ENCODE measurements at places on chromosomes 1 and 21.

GRCh38 chr21:34343347-34343746, 20.5 kb upstream of the KCNE2 start:
- DNase-seq: no peak

GRCh38 chr1:228734881-228735801, at the start of gene RHOU:
Gene RHOU, plus strand, starts transcription at chr1:228735479. Its CDS starts 264 bp downstream, at chr1:228735743.
- peak; percentile 89 for DNase-seq

GRCh38 chr1:171219346-171220080, 28.8 kb upstream of the FMO1 start:
- DNase-seq: no peak

DNA sequence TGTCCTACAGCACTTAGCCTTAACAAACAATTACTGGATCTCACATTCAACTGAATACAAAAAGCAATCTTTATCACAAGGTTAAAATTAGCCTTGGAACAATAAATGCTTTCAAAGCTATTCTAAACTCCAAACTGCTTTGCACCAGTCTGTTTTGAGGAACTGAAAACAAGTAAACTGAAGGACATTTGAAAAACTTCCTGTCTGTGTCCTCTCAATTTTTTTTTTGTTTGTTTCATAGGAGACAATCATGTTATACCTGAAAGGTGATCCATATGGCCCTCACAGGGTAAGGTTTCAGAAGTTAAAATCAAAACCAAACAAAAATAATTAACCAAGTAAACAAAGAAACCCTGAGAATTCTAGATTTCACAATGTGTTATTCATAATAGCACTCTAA, 459.1 kb downstream of the DPYD start:
- no peak for DNase-seq

DNA sequence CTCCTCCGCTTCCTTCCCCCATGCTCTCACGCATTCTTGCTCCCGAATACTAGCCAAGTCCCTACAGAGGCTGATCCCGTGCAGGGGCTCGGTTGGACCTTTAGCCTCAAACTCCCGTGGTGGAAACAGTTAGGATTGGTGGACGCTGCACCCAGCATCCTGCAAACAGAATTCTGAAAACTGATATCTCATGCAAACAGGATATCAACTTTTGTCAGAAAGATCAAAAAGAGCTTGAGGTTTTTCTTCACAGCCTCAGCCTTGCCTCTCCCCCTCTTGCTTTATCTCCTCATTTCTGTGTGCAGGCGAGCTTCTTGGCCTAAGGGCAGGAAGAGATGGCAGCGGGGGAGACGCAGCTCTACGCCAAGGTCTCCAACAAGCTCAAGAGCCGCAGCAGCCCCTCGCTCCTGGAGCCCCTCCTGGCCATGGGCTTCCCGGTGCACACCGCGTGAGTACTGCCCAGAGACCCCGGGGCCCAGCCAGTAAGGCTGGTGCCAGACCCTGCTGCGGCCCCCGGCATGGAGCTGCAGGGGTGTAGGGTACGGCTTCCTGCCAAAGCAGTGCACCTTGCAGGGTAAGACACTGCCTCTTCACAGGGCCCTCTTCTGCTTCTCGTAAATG, at the start of gene UBASH3A:
TSS of gene UBASH3A (plus strand) at position 292 of the 621 bp plus-strand sequence. CDS start at position 336, 44 bp downstream.
- DNase-seq: no peak

DNA sequence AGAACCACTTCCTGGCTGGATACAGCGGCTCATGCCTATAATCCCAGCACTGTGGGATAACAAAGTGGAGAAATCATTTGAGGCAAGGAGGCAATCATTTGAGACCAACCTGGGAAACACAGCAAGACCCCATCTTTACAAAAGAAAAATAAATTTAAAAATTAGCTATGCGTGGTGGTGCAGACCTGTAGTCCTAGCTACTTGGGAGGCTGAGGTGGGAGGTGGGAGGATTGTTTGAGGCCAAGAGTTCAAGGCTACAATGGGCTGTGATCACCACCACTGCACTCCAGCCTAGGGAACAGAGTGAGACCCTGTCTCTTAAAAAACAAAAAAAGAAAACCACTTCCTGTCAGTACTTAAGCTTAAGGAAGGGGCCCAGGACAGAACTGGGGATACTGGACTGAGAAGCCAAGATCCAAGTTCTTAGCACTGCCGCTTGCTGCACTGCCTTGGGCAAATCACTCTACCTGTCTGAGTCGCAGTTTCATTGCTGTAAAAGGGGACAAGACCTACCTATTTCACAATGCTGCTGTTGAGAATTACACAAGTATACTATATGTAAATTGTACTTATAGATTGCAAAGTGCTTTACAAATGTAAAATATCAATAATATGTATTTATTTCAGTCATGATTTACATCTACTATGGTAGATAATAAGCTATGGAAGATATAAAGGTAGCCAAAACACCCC, 154.9 kb downstream of the RERE start:
- no peak for DNase-seq

GRCh38 chr21:16154951-16155635, 425.3 kb downstream of the USP25 start:
- no peak for DNase-seq

- no peak for DNase-seq
These were observed 2.1 kb upstream of the GFI1 start for GRCh38 chr1:92488832-92489231.

- DNase-seq: no peak
These were observed 11.4 kb upstream of the TSNAX start for GRCh38 chr1:231517076-231517475.

DNA sequence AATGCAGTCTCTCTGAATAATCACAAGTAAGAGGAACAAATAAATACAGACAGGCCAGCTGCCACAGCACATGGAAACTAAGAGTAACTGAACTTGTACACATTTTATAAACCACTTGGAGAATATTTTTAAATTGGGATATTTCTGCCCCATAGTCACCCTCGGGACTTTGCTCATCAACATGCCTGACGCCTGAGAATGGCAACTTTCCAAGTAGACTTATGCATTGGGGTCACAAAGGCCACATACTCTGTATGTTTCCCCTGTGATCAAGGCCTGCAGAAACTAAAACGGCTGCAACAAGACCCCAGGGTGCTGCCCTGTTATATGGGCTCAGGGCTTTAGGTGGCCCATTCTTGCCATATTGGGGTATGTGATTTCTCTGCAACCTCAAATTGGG, 38.3 kb upstream of the GJA5 start:
- DNase-seq: no peak

DNA sequence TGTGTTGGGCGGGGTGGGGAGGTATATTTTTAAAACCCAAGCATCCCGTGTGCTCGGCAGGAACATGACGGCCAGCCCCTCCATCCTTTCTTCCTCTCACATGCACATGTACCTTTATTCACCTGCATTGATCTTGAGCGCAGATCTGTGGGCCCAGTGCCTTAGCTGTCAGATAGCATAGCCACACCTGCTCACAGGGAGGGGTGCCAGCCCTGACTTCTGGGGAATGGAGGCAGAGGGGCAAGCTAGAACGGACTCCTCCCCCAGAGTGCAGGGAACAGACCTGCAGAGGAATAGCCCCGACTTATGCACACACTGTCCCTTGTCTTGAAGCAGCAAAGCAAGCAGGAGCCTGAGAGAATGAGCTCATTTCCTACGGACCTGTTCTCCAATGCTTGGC, 56.1 kb downstream of the DESI2 start:
- no peak for DNase-seq

- no peak for DNase-seq
These were observed 101.1 kb downstream of the JAK1 start for GRCh38 chr1:64865105-64865757.

DNA sequence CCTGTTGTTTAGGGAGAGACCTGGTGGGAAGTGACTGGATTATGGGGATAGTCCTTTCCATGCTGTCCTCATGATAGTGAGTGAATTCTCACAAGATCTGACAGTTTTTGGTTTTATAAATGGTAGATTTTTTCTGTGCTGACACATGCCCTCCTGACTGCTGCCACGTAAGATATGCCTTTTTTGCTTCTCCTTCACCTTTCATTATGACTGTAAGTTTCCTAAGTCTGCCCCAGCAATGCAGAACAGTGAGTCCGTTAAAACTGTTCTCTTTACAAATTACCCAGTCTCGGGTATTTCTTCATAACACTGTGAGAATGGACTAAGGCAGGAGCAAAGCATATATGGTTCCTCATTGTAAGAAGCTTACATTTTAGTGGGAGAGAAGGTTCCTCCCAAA, 1727.2 kb downstream of the NCAM2 start:
- no peak for DNase-seq

DNA sequence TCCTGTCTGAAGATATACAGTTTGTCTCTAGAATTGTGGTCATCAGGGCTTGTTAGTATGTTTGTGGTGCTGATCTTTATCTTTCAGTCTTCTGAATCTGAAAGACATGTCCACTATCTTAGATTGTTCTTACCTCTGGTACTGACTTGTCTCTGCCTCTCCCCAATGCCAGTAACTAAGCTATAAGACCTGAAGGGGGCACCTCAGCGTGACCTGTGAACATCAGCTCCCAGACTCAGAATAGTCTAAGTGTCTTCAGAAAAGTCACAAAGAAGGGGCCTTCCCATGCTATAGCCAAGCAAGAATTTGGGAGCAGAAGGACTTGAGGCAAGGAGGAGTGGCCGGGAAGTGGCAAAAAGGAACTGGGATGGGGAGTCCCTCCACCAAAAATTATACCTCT, 178.1 kb downstream of the NTNG1 start:
- no peak for DNase-seq

GRCh38 chr1:24906760-24907490, 23.2 kb downstream of the RUNX3 start:
- DNase-seq: no peak

- no peak for DNase-seq
These were observed 352.0 kb downstream of the RRAGC start for GRCh38 chr1:38507563-38507962.

DNA sequence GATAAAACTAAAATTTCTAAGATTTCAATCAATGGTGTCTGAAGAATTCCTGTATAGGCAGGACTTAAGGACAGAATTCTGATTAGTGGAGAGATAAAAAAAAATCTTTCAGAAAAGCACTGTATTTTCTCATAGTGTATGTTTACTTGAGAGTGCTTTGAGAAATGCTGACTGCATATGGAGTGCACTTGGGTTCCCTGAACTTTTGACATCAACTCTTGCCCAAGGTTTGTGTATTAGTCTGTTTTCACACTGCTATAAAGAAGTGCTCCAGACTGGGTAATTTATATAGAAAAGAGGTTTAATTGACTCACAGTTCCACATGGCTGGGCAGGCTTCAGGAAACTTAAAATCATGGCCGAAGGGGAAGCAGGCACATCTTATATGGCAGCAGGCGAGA, 275.0 kb downstream of the LRRC40 start:
- no peak for DNase-seq

DNA sequence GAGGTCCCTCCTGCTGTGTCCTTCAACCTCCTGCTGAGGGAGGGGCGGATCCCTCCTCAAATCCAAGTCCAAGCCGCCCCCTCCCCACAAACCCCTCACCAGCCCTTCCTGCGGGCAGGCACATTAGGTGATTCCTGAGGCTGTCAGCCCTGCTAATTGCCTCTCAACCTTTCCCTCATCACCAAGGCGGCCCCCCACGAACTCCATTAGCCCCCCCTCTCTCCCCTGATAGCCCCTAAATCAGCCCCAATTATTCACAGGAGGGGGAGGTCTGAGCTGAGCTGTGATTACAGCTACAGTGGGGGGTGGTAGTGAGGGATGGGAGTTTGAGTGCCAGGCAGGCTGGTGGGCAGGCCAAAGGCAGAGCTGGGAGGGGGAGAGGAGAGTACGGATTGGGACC, 5.8 kb upstream of the PEAR1 start:
- DNase-seq: no peak

DNA sequence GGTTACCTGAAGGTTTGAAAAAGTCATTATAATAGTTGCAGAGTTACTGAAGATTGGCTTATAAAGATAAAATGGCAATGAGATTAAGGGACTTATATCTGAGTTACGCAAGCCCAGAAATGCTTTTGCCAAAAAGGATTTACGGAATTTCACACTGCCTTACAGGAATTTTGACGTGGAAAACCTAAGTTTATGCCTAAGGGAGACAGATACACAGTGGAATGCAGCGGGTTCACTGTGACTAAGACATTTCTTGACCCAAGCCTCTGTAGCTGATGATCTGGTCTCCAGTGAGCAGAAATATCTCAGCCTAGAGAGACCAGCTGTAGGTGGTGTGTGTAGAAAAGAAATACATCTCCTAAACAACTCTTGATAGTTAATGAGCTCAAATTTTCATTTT, 10.1 kb upstream of the EXO1 start:
- DNase-seq: no peak

GRCh38 chr21:42683371-42684108, 30.1 kb downstream of the PDE9A start:
- no peak for DNase-seq

- DNase-seq: no peak
These were observed 247.5 kb downstream of the NRIP1 start for GRCh38 chr21:14817311-14817710.

GRCh38 chr1:225812488-225813213, 2.7 kb downstream of the EPHX1 start:
- no peak for DNase-seq

DNA sequence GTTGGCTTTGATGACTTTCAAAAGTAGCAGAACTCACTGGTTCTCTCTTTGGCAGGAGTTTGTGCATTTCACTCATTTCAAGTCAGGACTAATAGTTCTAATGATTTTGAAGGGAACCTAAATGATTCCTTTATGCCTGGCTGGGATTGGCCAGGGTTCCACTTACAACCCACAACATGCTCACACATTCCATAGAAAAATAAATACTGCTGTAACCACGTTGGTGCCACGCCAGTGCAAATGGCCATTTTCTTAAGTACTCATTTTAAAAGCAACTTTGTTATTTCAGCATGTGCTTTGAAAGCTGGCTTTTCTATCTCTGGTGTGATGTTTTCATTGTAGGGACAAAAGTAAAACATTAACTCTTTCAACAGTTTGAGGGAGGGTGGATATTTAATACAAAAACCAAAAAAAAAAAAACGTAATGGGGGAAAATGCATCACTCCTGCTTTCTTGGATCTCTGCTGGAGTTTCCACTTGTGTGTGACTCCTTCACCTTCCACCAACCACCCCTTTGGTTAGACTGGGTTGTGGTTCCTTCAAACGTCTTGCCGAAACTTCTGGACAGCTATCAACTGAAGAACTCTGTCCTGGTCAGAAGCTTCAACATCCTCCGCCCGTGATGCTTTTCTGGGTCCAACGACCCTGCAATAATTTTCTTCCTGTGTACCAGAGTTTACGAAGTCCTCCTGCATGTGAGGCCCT, 300.4 kb upstream of the RUNX1 start:
- DNase-seq: no peak

DNA sequence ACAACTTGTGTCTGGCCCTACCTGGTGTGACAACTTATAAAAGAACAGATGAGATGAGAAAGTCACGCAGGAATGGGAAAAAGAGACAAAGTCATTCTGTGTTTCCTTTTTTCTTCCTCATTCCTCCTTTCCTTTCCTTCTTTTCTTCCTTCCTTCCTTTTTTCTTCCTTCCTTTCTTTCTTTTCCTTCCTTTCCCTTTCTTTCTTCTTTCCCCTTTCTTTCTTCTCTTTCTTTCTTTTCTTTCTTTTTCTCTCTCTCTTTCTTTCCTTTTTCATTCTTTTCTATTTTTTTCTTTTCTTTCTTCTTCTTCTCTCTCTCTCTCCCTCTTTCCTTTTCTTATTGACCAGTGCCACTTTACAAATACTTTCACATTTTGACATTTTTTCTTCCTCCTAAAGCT, 239.7 kb downstream of the ATG4C start:
- DNase-seq: no peak

- DNase-seq: no peak
These were observed 92.9 kb downstream of the PIGK start for GRCh38 chr1:77126307-77126706.

GRCh38 chr1:228002792-228003191, 4.0 kb upstream of the WNT3A start:
- DNase-seq: no peak

- no peak for DNase-seq
These were observed 54.2 kb upstream of the RGS7 start for GRCh38 chr1:241411056-241411775.
